ENCODE measurements at places on chromosomes 4 and X.
A peak's percentile ranks its signal among the peaks of the same experiment; 100 is the strongest.

DNA sequence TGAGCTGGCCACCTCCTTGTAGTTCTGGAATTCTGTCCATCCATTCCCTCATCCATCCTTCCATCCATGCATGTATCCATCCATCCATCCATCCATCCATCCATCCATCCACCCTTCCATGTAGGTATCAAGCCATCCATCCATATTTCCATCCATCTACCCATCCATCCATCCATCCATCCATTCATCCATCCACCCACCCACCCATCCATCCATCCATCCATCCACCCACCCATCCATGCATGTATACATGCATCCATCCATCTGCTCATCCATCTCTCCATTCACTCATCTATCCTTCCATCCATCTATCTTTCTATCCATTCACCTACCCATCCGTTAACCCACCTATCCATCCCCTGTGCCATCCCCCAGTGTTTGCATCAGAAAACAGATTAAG lies 153.6 kb upstream of the STX18 start:
- DNase-seq = no peak

DNA sequence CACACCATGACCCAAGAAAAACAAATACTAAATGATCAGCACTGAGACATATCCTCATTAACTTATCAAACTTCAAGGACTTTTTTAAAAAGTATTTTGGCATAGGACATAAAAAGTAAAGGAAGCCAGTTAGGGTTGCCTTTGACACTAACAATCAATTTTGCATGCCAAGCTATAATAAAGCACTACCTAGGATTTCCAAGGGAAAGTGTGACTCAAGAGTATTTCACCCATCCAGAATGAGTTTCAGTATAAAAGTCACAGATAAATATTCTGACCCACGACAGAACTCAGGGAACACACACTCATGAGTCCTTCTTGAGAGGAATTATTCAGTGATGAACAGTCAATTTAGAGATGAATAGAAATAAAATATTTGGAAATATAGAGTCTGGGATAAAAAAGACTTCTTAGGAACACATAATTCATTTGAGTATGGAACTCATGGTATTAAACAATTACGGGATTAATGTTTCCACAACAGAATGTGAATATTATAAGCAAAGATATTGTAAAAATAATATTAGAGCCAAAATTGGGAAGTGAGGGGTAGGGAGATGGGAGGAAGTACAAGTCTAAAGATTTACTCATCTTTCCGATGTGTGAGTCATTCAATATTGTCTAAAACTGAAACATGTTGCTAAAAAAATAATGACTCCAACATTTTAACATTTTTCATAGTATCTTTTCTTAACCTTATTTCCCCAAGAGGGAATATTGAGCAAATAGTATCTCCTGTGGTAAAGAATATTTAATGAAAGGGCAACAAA lies 143.5 kb upstream of the LNX1 start:
- peak; percentile 74 for DNase-seq

GRCh38 chr4:1109898-1110506 lies 3.4 kb downstream of the RNF212 start:
- peak; percentile 16 for DNase-seq

GRCh38 chr4:38157592-38157991 lies 197.4 kb downstream of the PTTG2 start:
- DNase-seq = no peak

GRCh38 chr4:174213731-174214100 lies 69.8 kb downstream of the FBXO8 start:
- no peak for DNase-seq

GRCh38 chrX:22357621-22358020 lies 84.9 kb downstream of the CBLL2 start:
- DNase-seq = no peak

- DNase-seq = no peak
Measured at GRCh38 chr4:168919706-168920324, 90.2 kb downstream of the CBR4 start.

- DNase-seq = peak; percentile 52
Measured at GRCh38 chr4:20254511-20255250, 3.0 kb downstream of the SLIT2 start.

- DNase-seq = no peak
Measured at GRCh38 chr4:151527699-151528098, 118.7 kb downstream of the FHIP1A start.

GRCh38 chr4:98203332-98204235 lies 57.6 kb upstream of the RAP1GDS1 start:
- no peak for DNase-seq

DNA sequence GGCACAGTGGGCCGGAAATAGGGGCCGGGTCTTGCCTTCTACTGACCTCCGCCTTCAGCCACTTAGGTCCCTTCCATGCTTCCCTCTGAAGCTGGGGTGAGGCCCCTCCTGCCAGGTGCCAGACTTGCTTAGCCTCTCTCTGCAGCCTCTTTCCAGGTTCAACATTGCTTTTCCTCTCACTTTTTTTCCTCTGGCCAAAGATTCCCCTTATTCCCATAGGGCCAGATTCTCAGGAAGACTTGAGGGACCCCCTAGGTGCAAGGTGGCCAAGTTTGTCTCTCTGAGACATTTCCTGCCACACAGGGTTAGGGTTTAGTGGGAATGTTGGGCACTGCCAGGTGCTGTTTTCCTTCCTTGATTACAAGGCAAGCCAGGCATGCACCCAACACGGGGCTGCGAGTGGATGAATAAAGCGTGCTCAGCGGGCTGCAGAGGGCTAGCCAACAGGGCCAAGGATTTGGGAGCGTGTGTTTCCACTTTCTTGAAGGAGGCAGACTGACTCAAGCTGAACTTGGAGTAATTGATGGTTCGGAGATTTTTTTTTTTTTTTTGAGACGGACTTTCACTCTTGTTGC lies 7.6 kb upstream of the GJB1 start:
- DNase-seq = no peak

DNA sequence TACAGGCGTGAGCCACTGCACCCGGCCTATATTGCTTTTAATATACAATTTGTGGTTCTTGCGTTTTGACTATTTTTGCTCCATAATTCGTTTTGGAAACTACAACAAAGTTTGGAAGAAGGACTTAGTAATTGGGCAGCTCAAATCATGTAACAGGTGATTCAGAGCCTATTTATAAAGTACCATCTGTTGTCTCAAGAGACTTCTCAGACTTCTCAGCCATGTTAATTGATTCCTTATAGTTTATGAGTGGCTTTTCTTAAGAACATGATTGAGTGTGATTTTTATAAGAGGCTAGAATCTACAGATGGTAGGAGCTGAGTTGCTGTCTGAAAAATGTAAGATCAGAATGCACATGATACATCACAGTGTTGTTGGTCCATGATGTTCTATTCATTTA lies 240.2 kb downstream of the ADGRL3 start:
- no peak for DNase-seq

GRCh38 chrX:40943093-40943641 lies 142.1 kb upstream of the USP9X start:
- no peak for DNase-seq

DNA sequence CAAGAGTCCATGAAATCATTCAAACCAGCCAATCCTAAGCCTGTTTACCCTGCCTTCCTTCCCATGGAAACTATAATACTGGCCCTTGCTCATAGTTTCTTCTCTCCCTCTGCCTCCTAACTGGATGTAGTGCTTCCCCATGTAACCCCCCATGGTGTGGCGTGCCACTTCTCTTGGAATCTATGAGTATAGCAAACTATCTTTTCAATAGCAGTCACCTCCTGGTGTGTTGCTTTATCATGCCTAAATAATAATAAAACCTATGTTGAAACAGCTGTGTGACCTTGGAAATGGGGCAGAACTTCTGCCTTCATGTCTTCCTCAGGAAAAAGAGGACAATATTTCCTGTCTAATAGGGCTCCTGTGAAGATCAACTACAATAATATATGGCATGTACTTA lies 234.8 kb upstream of the EDNRA start:
- no peak for DNase-seq

- no peak for DNase-seq
Measured at GRCh38 chr4:96952610-96953009, 1112.7 kb downstream of the PDHA2 start.

DNA sequence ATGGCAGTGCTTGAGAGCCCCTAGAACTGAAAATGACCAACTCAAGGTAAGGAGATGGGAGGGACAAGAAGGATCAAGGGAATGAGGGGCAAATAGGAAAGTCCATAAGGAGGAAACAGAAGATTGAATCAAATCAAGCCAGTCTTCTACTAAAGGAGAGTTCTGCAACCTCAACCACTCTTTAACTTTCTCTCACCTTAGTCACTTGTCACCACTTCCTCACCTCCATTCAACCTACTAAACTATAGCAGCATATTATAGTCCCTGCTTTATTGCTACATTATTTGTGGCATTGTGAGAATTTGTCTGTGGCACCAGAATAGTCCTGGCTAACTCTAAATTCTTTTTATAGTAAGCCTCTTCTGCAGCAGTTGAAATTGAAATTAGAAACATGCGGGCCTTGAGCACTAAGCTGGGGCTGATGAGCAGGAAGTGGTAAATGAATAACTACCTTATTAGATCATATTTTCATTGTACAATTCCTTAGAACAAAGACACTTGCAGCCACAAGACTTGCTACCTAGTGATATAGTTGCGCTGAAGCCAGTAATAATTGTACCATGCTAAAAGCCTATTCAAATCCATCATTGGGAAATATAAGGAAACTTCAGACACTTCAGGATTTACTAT lies 336.9 kb downstream of the ZNF674 start:
- peak; percentile 73 for DNase-seq

- no peak for DNase-seq
Measured at GRCh38 chr4:37422102-37422501, 177.6 kb downstream of the NWD2 start.

GRCh38 chr4:92969650-92970379 lies 666.0 kb downstream of the GRID2 start:
- peak; percentile 95 for DNase-seq

DNA sequence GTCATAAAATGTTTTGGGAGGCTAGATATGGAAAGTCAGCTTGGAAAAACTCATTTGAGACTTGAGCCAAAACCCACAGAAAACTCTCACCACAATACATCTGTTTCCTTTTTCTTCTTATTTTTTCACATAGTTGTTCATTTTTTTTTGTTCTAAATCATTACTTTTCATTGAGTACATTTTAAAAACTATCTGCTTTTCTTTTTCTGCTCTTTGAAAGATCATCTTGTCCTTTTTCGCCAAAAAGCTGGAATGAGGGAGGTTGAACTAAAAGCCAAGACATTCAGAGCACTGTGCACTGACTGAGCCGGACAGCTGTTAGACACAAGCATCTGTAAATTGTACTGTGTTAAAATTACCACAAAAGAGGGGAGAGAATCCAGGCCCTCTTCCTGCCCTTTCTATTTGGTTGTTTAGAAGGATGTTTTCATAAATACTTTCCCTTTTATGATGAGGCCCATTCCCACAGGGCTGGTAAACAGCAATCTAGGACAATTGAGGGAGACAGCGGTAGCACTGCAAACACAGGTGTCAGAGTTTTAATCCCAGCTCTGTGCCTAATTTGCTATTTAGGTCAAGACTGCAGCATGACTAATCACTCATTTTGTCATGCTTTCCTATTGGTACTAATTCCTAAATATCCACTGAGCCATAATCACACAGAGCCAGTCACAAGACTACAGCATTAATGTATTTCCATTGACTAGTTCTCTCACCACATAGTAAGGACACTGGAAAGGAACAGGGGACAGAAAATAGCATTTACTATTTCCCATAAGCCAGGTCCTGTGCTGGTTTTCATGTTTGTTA lies 7.3 kb upstream of the RNF150 start:
- no peak for DNase-seq

GRCh38 chr4:79155336-79155735 lies 170.5 kb downstream of the NAA11 start:
- no peak for DNase-seq

DNA sequence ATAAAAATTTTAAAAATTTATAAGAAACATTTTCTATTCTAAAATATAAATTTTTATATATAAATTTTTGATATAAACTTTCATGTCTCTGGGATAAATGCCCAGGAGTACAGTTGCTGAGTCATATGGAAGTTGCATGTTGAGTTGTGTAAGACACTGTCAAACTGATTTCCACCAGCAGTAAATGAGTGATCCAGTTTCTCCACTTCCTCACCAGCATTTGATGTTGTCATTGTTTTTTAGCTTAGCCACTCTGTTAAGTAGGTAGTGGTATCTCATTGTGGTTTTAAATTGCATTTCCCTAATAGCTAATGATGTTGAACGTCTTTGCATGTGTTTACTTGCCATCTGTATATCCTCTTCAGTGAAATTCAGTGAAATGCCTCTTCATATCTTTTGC lies 66.5 kb downstream of the MAMLD1 start:
- DNase-seq = peak; percentile 72

DNA sequence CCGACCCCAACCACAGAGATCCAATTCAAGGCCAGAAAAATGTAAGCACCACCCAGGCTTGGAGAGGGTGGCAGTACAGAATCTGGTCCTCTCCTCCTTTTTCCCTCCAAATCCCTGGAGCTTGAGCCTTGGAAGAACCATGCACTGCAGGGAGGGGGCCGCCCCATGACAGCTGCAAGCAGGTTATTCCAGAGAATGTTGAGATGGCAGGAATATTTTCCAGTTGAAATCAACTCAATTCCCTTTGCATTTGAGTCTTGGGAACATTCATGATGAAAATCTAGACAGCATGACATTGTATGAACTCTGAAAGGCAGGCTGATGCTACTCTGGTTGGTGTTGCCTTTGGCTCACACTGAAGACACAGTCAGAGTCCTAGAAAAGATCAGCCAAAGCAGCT lies 386.6 kb upstream of the FGF16 start:
- no peak for DNase-seq

DNA sequence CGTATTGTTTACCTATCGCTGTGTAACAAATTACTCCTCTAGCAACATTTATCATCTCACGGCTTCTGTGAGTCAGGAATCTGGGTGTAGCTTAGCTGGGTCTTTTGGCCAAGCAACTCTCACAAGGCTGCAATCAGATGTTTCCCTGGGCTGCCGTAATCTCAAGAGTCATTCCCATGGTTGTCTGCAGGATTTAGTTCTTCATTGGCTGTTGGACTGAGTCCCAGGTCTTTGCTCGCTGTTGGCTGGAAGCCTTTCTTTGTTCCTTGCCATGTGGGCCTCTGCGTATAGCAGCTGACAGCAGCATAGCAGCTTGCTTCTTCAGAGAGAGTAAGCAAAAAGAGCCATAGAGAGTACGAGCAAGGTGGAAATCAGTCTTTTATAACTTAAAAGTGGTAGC lies 16.8 kb downstream of the POLR2B start:
- DNase-seq = peak; percentile 85

DNA sequence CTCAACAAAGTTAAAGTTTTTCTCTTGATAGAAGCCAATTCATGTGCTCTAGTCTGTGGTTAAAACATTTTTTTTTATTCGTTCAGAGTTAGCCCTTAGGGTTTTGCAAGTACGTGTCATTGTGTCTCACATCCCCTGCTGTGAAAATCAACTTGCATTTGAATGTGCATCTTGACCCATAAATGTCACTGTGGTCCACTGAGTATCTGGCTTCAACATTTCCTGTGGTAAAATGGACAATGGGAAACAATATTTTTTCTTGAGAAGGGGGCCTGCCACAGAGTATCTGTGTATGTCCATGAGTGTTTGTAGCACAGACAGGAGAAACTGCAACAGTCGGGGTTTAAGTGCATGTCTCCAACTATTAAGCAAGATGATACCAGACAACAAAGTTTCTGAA lies 554.8 kb upstream of the TENM3 start:
- peak; percentile 72 for DNase-seq

Measured in fibroblast of skin of right quadriceps (primary cell).